H1 (cell line): ENCODE measurements at places on chromosomes 2 and 18. TPM values are rescaled to one million over a fixed set of nuclear protein-coding genes. Genes with fewer than 3 reads are reported as not detected.

GRCh38 chr18:3594760-3595368 is 144.9 kb downstream of the TGIF1 start:
- no peak for DNase-seq

Gene RAB6C
- 0.09 TPM in 1 of 2 replicates, not detected in the other for total RNA-seq

Gene CAPN14
- 0.07 and 0.08 TPM in 2 replicates for total RNA-seq

GRCh38 chr18:58490238-58490637 is 138.7 kb downstream of the ALPK2 start:
- DNase-seq = no peak

GRCh38 chr2:151551556-151551955 is 141.9 kb downstream of the RIF1 start:
- no peak for DNase-seq

GRCh38 chr2:205056151-205056561 is 510.9 kb downstream of the PARD3B start:
- no peak for DNase-seq
